Liver (tissue), 10 donors: ENCODE measurements at places on chromosomes 5 and 9. TPM values are rescaled to one million over a fixed set of nuclear protein-coding genes. Genes with fewer than 3 reads are reported as not detected.

DNA sequence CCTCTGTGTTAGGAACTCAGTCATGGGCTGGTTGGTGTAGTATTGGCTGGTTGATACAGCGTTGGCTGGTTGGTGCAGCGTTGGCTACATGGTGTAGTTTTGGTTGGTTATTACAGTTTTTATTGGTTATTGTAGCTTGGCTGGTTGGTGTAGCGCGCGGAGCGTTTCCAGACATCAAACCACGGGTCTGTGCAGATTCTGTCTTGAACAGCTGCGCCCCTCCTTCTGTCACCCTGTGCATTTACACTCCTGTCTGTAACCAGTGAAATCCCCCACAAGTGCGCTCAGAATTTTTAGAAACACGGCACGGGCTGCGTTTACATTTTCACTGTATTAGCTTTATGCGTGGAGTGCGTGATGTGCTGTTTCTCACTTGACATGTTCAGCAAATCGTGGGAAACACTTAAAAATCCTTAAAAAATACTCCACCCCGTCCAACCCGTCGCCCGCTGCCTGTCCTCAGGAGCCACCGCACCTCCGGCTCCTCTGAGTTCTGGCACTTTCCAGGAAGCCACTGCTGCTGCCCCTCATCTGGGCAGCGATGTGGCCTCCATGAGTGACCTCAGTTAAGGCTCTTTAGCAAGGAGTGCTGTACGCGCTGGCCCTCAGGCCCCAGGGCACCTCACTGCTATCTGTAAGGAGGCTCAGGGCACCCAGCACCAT lies 20.8 kb downstream of the NKD2 start:
- DNase-seq = no peak

- DNase-seq = no peak
Measured at GRCh38 chr5:111854186-111854585, 97.2 kb upstream of the NREP start.

The CATSPER3 gene
- total RNA-seq = 0.28 TPM

The NRG2 gene
- 0.08 TPM for total RNA-seq

DNA sequence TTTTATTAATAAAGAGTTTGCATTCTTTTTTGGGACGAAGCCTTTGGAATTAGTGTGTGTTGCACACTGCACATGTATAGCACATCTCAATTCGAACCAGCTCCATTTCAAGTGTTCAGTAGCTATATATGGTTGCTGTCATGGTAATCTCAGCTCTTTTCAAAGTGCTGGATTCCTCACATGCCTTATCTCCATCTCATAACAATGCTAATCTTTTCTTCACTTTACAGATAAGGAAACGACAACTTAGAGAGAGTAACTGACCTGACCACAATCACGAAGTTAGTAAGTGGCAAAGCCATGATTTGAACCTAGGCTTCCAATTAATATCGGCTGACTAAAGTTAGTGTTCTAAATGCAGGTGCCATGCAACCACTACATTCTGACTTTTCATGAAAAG lies 204.8 kb upstream of the RASEF start:
- DNase-seq = no peak

- DNase-seq = no peak
Measured at GRCh38 chr9:6367128-6367890, 39.1 kb downstream of the TPD52L3 start.

The TCERG1 gene
- 20.9 TPM for total RNA-seq

The HDAC3 gene
- 45.3 TPM for total RNA-seq

The CCNO gene
- total RNA-seq = not detected

DNA sequence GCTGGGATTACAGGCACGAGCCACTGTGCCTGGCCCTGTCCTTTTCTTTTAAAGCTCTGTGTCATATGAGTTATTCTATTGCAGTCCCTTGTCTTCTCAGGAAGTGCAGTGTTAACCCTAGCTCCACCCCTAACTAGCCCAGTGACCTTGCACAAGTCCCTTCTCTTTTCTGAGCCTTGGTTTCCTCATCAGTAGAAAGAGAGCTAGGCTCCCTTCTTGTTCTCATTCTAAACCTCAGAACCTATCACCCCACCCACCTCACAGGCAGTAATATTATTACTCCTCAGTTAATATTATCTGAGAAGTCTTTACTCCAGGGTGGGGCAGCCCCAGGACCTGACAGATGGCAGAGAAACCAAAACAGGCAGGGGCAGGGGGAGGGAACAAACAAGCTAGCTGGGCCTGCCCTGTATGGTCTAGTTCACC lies 7.2 kb downstream of the CYFIP2 start:
- DNase-seq = no peak

DNA sequence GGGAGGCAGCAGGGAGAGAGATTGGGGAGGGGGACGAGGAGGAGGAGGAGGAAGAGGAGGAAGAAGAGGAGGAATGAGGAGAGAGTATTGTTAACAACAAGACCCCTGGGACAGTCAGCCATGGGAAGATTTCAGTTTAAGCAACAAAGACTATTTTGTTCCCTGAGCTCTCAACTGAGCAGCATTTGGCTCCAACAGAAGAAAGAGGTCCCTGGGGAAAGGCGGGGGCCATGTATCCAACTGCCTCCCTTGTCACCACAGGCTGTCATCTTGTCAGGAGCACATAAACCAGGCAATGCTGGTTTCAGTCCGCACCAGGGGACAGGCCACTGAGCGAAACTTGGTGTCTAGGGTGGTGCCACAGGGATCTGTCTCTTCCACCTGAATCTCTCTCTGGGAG lies 316.1 kb downstream of the TLE1 start:
- no peak for DNase-seq

The ZFAND5 gene
- total RNA-seq = 119 TPM

- no peak for DNase-seq
Measured at GRCh38 chr9:123350590-123351310, 5.2 kb upstream of the CRB2 start.

GRCh38 chr9:89884356-89885083 lies 279.7 kb downstream of the GADD45G start:
- DNase-seq = peak; percentile 20

DNA sequence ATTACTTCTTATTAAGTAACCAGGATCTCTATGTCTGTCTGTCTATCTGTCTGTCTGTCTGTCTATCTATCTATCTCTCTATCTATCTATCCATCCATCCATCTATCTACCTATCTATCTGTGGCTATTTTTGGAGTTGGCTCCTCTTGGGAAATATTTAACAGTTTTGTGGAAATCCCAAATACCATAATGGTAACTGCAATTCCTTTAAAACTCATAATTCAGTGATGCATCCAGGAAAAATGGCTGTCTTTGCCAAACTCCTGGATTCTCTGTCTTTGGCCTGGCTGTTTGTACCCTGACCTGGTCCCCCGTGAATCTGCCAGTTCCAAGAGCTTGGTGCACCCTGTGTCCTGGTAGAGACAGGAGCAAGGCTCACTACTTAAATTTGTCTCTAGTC lies 197.0 kb downstream of the PCSK1 start:
- DNase-seq = no peak

- no peak for DNase-seq
Measured at GRCh38 chr5:174636094-174636493, 88.3 kb upstream of the MSX2 start.

- no peak for DNase-seq
Measured at GRCh38 chr9:126276056-126276728, 50.4 kb upstream of the MVB12B start.

The FGFR4 gene
- total RNA-seq = 72.6 TPM

- no peak for DNase-seq
Measured at GRCh38 chr5:133163839-133164238, 112.0 kb downstream of the HSPA4 start.

DNA sequence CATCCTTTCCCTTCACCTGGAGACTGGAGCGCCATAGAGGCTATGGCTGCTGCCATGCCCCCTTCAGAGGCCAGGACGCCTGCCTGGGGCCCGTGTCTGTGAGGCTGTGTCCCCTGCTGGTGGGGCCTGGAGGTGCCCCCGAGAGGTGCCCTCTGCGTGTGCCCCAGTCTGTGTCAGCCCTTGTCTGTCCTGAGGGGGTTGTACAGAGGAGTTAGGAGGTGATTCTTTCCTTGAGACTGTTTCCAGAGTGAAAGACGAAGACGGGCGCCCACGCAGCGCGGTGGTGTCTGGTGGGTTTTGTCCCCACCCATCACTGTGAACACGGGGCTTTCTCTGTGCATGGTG lies 24.6 kb downstream of the TRAF2 start:
- DNase-seq = no peak

- no peak for DNase-seq
Measured at GRCh38 chr5:139671096-139671841, 23.1 kb downstream of the CXXC5 start.

The PHYKPL gene
- 103 TPM for total RNA-seq
